ENCODE measurements at places on chromosomes 2 and 18. TPM values are rescaled to one million over a fixed set of nuclear protein-coding genes. Genes with fewer than 3 reads are reported as not detected.

DNA sequence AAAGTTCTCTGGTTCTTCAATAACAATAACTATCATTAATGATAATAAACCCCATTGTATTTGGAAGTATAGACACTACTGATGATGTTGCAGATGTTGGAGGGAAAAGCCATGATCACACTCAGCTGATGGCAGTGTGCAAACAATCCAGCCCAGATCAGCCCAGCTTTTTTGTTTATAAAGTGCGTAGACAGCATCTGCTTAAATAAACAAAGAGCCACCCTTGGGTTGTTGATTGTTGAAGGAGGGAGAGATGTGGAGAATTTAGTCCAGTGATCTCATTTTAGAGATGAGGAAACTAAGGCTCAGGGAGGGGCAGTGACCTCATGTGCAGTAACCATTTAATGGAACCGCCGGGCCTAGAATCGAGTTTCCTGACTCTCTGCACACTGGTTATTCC lies 56.0 kb upstream of the MEX3C start:
- DNase-seq: no peak

GRCh38 chr2:138084206-138084605 lies 119.9 kb downstream of the HNMT start:
- DNase-seq: no peak

DNA sequence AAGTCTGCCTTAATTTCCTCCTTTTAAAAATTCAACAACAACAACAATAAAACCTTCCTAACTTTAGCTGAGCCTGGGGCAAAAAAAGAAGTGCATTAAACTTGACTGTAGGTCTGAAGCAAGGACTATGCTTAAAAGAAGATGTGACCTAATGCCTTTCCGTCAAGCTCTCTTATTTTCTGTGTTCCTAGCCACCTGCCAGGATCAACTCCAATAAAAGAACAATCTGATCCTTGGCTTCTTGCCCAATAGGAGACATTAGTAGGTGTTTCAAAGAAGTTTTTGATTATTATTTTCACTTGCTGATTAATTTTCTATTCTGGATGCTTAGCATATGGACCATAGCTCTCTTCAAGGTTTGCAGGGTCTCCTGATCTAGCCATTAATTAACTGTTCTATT lies 237.5 kb downstream of the STK39 start:
- DNase-seq: no peak

- no peak for DNase-seq
Observed at GRCh38 chr18:22344445-22344844, 73.3 kb downstream of the CTAGE1 start.

GRCh38 chr2:234308073-234308812 lies 188.6 kb downstream of the ARL4C start:
- no peak for DNase-seq

GRCh38 chr2:192513575-192513974 lies 318.8 kb upstream of the TMEFF2 start:
- no peak for DNase-seq

- DNase-seq: no peak
Observed at GRCh38 chr2:134154246-134154645, 99.6 kb upstream of the MGAT5 start.

DNA sequence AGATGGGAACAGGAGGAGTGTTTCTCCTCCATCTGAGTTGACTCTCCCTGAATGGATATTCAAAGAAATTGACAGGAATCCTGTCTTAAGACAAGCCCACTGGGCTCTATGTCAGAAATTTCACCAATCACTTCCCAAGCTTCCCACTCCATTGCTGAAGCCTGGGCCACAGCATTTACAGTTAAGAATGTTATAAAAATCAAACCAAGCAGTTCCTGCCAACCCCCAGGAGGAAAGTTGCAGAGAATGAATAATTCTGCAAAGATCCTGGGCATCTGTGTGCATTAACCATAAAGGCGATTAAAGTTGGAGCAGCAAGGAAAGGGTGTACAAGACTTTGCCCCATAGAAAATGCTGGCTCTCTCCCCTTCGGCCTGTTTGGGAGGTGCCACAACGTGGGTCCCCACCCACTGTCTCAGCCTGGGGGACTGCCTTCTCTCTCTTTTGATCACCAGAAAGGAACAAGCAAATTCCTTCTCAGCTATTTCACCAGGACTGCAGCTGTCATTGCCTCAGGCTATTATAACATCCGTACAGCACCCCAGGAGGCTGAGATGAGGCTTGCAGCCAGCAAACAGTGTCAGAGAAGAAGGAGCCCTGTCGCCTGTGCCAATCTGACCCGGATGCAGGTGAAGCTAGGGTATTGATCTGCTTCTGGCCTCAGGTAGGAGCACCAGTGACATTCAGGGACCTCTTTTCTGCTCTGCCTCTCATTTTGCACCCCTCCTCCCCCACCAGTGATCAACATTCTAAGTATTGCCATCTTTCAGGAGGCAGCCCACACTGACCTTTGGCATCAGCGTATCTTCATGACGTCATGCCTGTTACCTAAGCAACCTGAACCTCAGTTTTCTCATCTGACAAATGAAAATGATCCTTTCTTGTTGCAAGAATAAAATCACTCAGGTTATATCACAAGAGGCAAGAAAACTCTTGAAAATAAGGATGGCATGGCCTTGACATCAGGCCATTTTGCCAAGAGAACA lies 219.0 kb downstream of the SH3BP4 start:
- no peak for DNase-seq

DNA sequence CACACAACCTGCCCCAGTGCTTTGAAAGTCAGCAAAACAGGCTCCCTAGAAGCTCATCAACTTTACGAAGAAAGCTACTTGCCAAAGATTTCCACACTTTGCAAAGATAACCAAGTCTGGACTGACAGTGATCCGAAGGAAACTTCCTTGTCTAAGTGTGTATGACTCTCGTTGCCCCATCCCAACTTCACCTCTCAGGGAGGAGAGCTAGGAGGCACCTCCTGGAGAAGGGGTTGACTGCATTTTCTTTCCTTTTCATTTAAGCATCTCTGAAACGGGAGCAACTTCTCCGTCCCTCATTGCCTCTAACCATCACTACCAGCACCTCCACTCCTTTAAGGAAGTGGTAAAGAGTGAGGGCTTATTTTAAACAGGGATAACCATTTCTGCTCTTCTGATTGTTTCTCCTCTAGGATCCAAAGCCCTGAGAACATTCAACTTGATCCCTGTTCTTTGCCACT lies 7.0 kb downstream of the ZEB2 start:
- no peak for DNase-seq

DNA sequence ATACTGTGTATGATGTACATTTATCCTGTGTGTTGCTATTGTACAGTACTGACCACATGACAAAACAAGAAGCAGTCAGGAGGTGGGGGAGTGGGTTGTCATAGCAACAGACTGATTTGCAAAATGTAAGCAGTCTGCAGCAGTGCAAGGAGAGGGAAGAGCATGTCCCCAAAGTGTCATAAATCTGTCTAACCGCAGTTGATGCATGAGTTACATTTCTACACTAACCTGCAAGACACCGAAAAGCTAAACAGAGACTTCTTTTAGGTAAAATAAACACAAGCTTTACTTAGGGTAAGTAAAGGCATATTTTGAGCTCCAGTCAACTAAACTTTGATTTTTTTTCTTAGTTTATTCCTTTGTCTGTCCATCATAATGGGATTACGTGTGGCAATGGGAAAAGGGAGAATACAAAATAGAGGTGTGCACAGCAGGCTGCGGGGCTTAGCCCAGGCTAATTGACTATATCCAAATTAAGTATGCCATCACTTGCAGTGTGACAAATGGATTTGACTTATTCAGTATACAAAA lies 134.5 kb downstream of the MEIS1 start:
- DNase-seq: peak; percentile 40

DNA sequence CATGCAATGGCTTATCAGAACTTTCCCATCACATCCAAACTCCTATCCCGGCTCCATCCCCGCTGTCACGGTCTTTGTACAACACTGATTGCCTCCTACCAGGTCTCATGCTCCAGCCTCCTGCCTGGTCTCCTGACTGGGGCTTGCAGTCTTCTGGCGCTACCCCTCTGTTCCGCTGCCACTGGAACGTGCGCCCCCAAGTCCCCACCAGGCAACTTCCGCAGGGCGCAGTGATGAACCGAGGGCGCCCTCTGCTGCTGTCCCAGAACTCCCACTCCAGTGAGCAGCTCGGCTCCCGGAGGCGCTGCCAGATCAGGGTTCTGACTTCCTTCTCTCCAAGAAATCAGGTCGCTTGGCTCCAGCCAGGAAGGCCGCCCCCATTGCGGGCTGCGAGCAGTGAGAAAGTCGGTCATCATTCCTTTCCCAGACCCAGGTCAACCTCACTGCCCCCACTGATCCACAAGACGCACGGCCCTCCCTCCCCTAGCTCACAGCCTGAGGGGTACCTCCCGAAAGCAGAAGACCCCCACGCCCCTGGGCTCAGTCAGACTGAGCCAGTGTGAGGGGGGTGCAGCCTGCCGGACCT lies 43.9 kb upstream of the RAB11FIP5 start:
- DNase-seq: peak; percentile 36

GRCh38 chr2:169422120-169422519 lies 57.2 kb upstream of the BBS5 start:
- no peak for DNase-seq

- DNase-seq: no peak
Observed at GRCh38 chr2:160375802-160376469, 117.7 kb downstream of the RBMS1 start.

- no peak for DNase-seq
Observed at GRCh38 chr2:72919414-72920317, 2.3 kb downstream of the EMX1 start.

DNA sequence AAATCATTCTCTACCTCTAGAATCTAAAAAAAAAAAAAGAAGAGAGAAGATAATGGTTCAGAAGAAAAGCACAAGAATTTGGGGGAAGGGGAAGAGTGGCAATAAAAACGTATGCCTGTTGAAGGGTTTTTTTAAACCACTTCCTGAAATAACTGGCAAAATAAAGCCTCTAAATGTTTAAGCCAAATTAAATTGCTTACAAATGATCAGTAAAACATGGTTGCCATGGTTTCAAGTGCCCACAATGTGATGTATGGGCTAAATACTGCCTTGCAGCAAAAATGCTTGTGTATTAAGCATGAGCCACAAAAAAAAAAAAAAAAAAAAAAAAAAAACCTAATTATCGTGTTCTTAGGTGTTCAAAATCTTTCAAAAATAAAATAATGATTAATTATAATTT lies 60.8 kb downstream of the RBM43 start:
- no peak for DNase-seq

- no peak for DNase-seq
Observed at GRCh38 chr2:99554238-99554637, 64.4 kb upstream of the REV1 start.

DNA sequence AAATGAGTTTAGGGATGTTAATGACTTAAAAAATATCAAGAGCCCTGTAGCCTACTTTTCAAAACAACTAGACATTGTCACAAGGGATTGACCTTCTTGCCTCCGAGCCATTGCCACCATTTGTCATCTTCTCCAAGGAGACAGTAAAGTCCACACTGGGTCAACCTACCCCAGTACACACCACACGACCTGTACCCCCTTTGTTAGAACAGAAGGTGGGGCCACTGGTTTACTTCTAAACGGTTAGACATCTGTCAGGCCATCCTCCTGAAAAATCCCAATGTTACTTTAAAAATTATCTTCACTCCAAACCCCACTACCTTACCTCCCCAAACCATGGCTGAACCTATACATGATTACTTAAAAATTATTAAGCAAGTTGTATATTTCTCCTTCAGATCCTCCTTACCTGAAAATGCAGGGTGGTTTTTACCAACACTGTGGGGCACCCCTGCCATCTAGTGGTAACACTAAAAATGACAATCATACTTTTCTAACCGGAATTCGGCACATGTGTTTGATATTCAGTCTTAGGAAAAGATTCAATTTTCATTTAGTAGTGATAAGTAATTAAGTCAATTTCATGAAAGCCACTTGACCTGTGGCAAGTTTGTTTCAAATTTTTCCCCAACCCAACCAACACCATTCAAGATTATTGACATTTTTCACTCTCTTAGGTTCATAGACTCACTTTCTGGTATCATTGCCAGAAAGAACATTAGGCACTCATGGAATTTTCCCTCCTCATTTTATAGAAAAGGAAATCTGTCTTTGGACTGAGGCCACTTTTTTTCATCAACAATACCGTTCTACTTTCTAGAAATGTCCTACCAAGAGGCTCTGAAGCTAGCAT lies 265.3 kb upstream of the PKDCC start:
- DNase-seq: peak; percentile 22

DNA sequence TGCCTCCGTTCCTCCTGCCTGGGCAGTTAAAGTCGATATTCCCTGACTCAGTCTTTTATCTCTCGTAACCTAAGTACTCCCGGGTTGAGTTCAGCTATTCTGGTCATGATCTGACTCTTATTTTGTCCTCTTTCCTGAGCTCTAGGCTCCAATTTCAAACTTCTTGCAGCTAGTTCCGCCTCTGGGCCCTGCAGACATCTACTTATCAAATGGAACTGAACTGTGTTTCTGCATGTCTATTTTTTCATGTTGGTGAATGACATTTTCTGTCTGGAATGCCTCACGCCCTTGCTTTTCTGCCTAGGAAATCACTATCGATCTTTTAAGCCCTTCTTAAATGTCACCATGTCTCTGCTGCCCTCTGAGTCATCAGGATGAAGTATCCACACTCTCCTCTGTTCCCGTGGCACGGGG lies 101.5 kb downstream of the VAPA start:
- DNase-seq: no peak

- peak; percentile 24 for DNase-seq
Observed at GRCh38 chr2:121810959-121811853, 55.8 kb downstream of the TSN start.

- no peak for DNase-seq
Observed at GRCh38 chr2:179467111-179467510, 202.5 kb upstream of the SESTD1 start.

- no peak for DNase-seq
Observed at GRCh38 chr2:3587021-3587420, 7.9 kb upstream of the COLEC11 start.

The CCDC74A gene
- not detected for total RNA-seq

The SLC4A5 gene
- total RNA-seq: 15.1 TPM

The SCN3A gene
- 18.4 TPM for total RNA-seq

The IKZF2 gene
- 14.5 TPM for total RNA-seq

The ATIC gene
- total RNA-seq: 31.5 TPM

The APOB gene
- total RNA-seq: 0.55 TPM

The ACMSD gene
- total RNA-seq: not detected

The CRYGD gene
- not detected for total RNA-seq

The PSTPIP2 gene
- total RNA-seq: 5.9 TPM

The YES1 gene
- total RNA-seq: 158 TPM

The ALK gene
- total RNA-seq: 4.1 TPM

Measured in uterus (tissue), 4 donors.